Stimulated activated CD8-positive, alpha-beta memory T cell treated with anti-CD3 and anti-CD28 coated beads, Interleukin-7, amount 100 ng/mL, for 1 hour (primary cell): ENCODE measurements at places on chromosomes 2 and 18.

- DNase-seq = no peak
These were observed 327.6 kb downstream of the DCC start for GRCh38 chr18:52667463-52668065.

GRCh38 chr2:167749660-167750059, 497.7 kb downstream of the STK39 start:
- no peak for DNase-seq

GRCh38 chr2:136207665-136208064, 89.7 kb upstream of the CXCR4 start:
- DNase-seq = no peak

- DNase-seq = no peak
These were observed 1.0 kb upstream of the NFATC1 start for GRCh38 chr18:79394534-79395307.

- DNase-seq = no peak
These were observed 22.4 kb downstream of the NCOA1 start for GRCh38 chr2:24513281-24514071.

DNA sequence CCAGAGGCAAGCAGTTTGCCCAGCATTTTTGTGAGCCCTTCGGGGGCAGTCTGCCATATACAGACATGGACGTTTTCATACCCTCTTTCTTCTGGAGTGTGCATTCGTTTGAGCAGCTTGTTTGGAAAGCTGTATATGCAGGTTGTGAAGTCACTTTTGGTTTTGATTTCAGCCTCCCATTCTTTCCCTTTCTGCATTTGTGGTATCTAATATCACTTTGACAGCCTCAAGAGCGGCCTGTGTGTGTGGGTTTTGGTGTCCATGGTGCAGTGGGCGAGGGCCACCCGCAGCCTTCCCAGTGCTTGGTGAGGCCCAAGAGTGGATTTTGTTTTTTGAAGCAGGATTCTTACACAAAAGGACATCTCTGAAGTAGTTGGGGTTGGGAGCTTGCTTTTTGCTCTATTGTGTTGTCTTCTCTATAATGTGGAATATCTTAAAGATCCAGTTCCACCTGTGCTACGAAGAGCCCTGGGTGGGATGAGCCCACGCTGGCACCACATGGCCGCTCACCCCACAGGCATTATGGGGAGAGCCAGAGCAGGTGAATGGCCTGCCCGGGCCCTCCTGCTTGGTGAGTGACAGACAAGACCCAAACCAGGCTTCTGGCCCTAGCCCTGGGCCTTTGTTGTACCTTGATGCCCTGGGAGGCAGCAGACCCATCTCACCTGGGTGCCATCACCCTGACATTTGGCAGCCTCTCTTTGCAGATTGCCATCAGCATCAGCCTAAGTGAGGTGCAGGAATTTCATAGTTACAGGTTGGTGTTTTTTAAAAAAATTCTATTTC, 29.5 kb downstream of the INPP4A start:
- no peak for DNase-seq
